ENCODE measurements at places on chromosomes 11 and 22. TPM values are rescaled to one million over a fixed set of nuclear protein-coding genes. Genes with fewer than 3 reads are reported as not detected.

GRCh38 chr11:91730620-91731019 is 494.0 kb upstream of the FAT3 start:
- DNase-seq = no peak

DNA sequence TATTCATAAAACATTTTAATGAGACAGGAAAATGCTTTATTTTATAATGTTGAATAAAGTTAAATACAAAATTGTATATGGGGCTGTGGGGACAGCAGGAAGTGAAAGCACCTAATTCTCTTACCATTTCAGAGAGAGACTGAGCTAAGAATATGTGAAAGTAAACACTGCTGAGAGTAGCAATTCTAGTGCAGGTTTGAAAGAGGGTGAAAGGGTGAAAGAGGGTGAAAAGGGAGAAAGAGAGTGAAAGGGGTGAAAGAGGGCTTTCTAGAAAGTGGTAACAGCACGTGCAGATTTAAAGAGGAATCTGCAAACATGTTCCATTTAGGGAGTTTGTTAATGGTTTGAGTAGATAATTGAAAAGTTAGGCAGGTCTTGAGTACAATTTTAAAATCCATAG is 652.0 kb upstream of the CCDC90B start:
- DNase-seq = no peak

- no peak for DNase-seq
Measured at GRCh38 chr11:61756452-61757212, 4.2 kb downstream of the MYRF start.

DNA sequence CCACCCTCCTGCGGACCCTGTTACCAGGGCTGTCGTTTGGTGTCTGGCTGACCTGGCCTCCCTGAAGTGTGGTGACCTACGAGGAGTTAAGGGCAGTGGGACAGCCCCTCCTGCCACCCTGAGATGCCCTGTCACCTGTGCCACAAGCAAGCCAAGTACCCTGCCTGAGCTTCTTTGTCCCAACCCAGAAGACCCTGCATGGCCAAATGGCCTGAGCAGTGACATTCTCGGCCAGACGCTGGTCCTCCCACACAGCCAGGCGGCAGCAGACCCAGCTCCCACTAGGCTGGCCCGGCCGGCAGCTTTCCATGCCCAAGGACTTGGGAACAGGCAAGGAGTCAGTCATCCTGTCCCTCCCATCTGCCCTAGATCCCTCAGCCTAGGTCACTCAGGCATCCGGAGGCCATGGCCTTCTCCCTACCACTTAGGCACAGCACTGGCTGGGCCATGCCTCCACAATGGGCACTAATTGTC is 7.6 kb downstream of the ARVCF start:
- DNase-seq = no peak

Gene PRR33
- polyA plus RNA-seq = 0.16 TPM

- no peak for DNase-seq
Measured at GRCh38 chr11:64291262-64291751, at the start of gene KCNK4. Gene KCNK4, plus strand, starts transcription at chr11:64291302. Its CDS starts 1,717 bp downstream, at chr11:64293019.

DNA sequence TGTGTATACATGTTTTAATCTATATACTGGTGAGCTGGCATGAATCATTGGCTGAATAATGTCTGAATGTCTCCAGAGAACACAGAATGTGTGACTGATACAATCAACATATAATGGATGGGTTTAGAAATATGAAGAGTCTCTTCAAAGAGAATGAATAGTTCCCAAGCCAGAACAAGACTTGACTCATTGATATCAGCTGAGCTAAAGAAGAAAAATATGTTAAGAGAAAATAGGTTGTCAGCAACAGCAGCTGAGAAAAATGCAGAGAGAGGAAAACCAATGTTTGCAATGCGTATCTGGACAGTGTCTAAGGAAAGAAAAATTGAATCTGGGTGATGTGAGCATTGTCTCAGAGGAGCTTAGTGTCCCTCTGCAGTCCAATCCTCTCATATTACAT is 1281.8 kb upstream of the TENM4 start:
- no peak for DNase-seq

DNA sequence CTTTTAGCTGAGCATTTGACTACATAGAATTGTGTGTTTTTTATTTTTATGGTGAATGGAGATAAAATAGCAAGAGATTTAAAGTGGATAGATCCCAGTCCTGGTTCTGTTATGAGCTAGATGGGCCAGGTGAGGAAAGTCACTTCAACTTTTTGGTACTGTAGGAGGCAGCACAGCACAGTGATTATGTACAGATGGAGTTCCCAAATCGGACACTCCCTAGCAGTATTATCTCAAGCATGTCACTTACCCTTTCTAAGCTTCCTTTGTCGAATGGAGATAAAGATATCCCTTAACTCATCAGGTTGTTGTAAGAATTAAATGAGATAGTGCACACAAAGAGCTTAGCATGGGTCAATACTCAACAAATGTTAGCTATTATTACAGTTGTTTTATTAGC is 5.3 kb downstream of the EXPH5 start:
- DNase-seq = no peak

GRCh38 chr11:10743354-10744000 is 7.6 kb upstream of the CTR9 start:
- no peak for DNase-seq

Gene CRYBB1
- polyA plus RNA-seq = 0.61 TPM

Gene APOL3
- polyA plus RNA-seq = 43.9 TPM

Gene UPK3A
- polyA plus RNA-seq = 0.33 TPM

DNA sequence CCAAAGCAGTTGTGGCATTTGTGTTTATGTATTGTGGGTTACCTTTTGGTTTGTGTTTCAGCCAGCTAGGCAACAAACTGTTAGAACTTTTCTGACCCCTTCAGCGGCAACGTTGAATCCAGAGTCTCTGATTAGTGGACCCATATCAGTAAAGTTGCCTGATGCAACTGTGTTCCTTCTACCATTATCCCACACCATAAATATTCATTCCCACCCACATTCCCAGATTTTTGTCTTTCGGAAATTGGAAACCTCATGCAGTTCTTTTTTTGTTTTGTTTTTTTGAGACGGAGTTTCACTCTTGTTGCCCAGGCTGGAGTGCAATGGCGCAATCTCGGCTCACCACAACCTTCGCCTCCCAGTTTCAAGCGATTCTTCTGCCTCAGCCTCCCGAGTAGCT is 30.7 kb upstream of the RBX1 start:
- DNase-seq = no peak

GRCh38 chr11:118046051-118046963 is 30.6 kb upstream of the TMPRSS4 start:
- no peak for DNase-seq

- DNase-seq = no peak
Measured at GRCh38 chr11:1479678-1480118, 6.9 kb downstream of the MOB2 start.

Gene MCHR1
- 0.42 TPM for polyA plus RNA-seq

DNA sequence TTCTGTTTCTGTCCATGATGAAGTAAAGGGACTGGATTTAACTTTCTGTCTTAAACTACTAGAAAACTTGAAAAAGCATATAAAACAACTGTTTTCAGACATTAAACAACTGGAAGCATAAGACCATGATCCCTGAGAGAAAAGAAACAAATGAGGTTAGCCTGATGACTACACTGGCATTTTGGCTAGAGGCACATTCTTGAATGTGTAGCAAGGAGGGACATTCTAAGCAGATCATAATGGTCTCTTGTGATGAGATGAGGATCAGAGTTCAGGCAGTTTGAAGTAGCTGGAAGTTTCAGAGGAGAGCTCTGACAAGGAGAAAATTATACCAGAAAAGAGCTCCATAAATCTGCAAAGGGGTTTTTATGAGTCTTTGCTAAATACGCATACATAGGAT is 75.4 kb downstream of the AASDHPPT start:
- DNase-seq = no peak

Gene CSTF3
- polyA plus RNA-seq = 46.1 TPM

GRCh38 chr22:25508161-25508560 is 56.3 kb upstream of the GRK3 start:
- DNase-seq = no peak

Gene C1QTNF5
- 38.7 TPM for polyA plus RNA-seq

Gene SBF2
- 47.7 TPM for polyA plus RNA-seq

Gene GVQW3
- polyA plus RNA-seq = 13.1 TPM

- DNase-seq = no peak
Measured at GRCh38 chr11:74444173-74444826, 23.0 kb downstream of the KCNE3 start.

GRCh38 chr11:8720352-8720751 is 37.8 kb downstream of the RPL27A start:
- DNase-seq = no peak

Gene ZNF280A
- polyA plus RNA-seq = not detected

Gene TOP3B
- polyA plus RNA-seq = 28.4 TPM

Gene MS4A18
- polyA plus RNA-seq = not detected

Data from right lung (tissue), 10 donors.